ENCODE measurements at places on chromosomes 12 and 14. TPM values are rescaled to one million over a fixed set of nuclear protein-coding genes. Genes with fewer than 3 reads are reported as not detected.

Gene MUCL1
- not detected for total RNA-seq

Gene TEX22
- total RNA-seq = 0.46 TPM

Gene GPR65
- 0.57 TPM for total RNA-seq

Gene IFI27L2
- total RNA-seq = 93.0 TPM

Gene APOF
- not detected for total RNA-seq

Gene FOXN4
- not detected for total RNA-seq

Gene AMN
- not detected for total RNA-seq

Gene ZDHHC22
- total RNA-seq = not detected

Gene CPNE6
- 1.4 TPM for total RNA-seq

Gene KLRF1
- not detected for total RNA-seq

Gene PGAM5
- total RNA-seq = 26.1 TPM

Gene GZMH
- total RNA-seq = 0.48 TPM

Gene RNASE7
- not detected for total RNA-seq

Gene GALNT16
- 25.8 TPM for total RNA-seq

Gene OR4M1
- not detected for total RNA-seq

Gene SERPINA10
- total RNA-seq = not detected

Gene SDR39U1
- total RNA-seq = 58.5 TPM

Gene DBX2
- total RNA-seq = 0.19 TPM

Gene FAM181A
- not detected for total RNA-seq

Gene TMEM119
- total RNA-seq = 3.4 TPM

Gene LRRIQ1
- total RNA-seq = not detected

Gene PRKD1
- total RNA-seq = 4.3 TPM

Gene CLEC9A
- not detected for total RNA-seq

Gene DCAF5
- 52.5 TPM for total RNA-seq

Gene MORN3
- total RNA-seq = 0.08 TPM

All from cardiac septum (tissue), 1 donor.